ENCODE measurements at places on chromosomes 11 and 22.
A peak's percentile ranks its signal among the peaks of the same experiment; 100 is the strongest.

- DNase-seq = no peak
Observed at GRCh38 chr11:117612177-117612576, 184.8 kb downstream of the DSCAML1 start.

DNA sequence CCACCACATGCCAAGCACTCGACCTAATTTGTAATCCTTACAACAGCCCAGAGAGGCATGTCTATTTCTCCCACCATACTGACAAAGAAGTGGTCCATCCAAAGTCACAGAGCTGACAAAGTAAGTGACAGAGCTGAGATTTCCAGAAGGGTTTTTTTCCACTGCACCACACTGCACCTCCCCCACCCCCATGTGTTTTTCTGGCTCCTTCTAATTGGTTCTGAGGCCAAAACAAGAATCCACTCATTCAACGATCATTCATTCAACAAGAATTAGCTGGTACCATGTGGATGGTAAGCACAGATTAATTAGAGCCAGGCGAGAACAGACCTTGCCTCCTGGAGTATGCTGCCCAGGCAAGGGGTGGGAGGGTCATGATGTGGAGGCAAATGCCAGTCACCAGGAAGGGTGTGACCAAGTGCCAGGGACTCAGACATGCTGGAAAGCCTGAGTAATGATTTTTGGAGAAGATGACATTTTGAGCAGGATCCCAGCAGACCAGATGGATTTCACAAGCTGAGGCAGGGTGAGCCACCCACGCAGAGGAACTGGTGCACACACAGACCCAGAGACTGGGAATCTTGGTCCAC, 14.9 kb upstream of the PRG2 start:
- peak; percentile 94 for DNase-seq

GRCh38 chr22:50469377-50470305, 5.2 kb downstream of the SBF1 start:
- DNase-seq = peak; percentile 38

- DNase-seq = no peak
Observed at GRCh38 chr11:126393143-126393542, 37.7 kb downstream of the ST3GAL4 start.

DNA sequence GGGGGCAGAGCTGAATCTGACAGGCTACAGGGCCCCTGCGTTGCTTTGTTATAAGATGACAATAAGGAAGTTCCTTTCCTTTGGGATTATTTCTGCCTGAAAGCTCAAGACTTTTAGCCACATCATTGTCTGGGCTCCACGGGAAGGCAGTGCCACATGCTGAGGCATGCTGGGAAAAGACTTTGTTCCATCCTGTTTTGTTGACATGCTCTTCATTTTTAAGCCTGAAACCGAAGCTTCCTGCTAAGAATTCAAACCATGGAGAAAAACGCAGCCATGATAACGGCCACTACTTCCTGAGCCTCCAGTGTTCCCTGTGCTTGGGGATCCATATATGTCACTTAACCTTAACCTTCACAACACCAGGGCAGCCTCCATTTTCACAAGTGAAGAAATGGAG, 5.5 kb upstream of the TCF20 start:
- DNase-seq = no peak

DNA sequence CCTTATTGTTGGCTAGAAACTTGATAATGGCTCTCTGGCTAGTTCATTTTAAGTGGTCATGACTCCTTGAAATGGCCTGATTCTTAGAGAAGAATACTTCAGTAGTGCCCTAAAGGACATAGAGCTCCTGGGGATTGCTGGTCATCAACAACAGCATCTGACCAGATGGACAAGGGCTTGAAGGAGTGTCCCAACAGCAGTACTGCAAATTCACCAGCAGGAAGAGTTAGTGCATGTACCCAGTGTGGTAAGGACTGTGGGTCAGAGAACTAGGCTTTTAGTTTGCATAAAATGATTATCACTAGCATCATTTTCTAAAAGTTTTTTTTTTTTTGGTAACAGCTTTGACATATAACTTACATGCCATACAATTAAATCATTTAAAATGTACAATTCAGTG, 39.5 kb upstream of the CUL5 start:
- DNase-seq = no peak

DNA sequence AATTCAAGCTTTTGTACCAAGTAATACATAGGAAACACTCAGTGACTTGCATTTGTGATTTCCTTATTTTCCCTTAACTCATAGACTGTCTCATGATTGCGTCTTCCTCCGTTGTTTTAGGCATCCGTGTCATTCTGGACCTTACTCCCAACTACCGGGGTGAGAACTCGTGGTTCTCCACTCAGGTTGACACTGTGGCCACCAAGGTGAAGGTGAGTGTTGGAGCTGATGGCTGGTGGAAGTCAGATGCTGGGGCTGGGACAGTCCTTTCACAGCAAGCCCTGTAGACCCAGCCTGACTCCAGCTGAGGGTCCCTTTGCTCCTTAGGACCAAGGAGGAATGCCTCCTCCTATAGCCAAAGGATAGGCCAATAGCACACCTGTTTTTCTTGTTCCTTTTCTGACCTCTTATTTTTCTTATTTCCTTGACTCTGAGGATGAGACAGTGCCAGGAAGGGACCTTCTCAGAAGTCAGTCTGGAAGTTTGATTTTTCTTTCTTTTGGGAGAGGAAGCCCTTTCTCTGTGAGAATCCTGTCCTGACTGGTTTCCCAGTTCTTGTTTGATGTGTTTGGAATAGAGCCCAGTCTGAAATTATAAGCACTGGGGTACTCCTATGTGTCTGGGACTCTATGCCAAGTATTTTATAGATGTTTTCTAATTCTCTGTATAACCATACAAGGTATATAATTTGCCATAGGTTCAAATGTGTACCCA, 2.2 kb downstream of the SLC3A2 start:
- DNase-seq = peak; percentile 50

- no peak for DNase-seq
Observed at GRCh38 chr22:17953147-17953546, 71.2 kb downstream of the MICAL3 start.

DNA sequence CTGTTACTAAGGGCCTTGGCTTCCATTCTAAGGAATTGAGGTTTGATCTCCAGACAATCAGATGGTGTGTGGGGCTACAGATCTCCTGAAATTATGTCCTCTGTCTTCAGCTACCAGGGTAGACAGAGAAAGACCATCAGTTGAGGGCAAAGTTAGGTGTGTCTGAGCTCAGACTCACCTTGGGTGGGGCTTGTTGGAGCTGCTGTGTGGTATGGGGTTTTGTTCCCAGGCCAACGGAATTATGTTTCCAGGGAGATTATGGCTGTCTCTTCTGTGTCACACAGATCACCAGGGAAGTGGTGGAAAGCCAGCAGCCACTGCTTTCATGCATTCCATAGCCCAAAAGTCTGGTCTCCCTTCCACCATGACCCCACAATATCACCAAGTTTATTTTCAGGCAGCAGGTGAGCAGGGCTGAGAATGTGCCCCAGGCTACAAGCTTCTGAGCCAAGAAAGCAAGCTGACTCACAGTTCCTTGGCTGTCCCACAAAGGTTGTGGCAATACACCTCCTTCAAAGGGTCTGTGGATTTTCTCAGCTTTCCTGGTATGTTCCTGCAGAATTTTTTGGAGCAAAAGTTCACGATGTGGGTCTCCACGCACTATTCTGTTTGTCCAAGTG, 714.9 kb downstream of the LUZP2 start:
- no peak for DNase-seq

DNA sequence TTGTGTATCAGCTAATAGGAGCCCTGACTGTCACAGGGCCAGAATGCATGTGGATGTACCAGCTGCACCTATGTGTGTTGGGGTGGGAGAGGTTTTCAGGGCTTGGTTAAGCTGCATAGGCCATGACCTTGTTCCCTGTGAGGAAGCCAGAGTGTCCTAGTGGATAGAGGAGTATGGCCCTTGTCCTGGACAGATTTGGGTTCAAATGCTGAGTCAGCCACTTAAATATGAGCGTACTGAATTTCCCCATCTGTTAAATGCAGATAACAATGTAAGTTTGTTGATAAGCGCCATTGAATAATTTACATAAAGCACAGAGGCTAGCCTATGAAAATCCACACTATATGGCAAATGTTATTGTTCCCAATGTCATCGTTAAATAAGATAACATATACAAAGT, 74.4 kb downstream of the PANX1 start:
- DNase-seq = no peak

- DNase-seq = no peak
Observed at GRCh38 chr11:47512701-47513100, 40.2 kb downstream of the CELF1 start.

GRCh38 chr22:46538814-46539160, 1.4 kb upstream of the CELSR1 start:
- peak; percentile 95 for DNase-seq

GRCh38 chr11:62917906-62918502, 3.2 kb downstream of the CHRM1 start:
- no peak for DNase-seq

DNA sequence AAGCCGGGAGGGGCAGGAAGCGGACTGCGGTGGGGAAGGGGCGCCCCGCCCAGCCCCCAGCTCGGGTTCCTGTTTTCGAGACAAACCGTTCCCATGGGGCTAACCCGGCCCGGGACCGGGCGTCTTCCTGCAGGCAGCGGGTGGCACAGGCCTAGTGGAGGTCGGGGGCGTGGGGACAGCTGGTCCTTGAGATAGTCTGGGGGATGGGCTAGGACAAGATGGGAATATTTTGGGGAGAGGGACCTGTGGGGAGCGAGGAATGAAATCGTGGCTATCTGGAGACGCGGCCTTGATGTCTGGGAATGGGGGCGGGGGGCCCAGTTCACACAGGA, 1.2 kb upstream of the RASGRP2 start:
- DNase-seq = peak; percentile 71

GRCh38 chr11:128305588-128305987, 281.8 kb downstream of the ETS1 start:
- no peak for DNase-seq

GRCh38 chr22:20131597-20131858, at the start of gene ZDHHC8:
Gene ZDHHC8, plus strand, starts transcription at chr22:20131804. Its CDS starts 144 bp downstream, at chr22:20131948.
- DNase-seq = peak; percentile 51

DNA sequence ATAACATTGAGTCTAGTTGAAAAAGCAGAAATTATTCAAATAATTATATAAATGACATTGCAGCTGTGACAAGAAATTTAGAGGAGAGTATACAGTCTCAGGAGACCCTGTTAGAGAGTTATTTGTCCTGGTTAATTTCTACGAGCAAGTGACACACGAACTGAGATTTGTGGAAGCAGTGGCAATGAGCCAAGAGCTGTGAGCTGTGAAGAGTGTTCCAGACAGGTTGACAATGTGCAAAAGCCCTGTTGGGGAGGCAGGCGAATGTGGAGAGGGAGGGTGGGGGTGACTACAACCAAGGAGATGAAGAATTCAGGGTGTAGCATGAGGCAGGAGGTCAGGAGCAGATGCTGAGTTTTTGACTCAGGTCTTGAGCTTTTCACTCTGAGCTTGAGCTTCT, 620.2 kb upstream of the TENM4 start:
- DNase-seq = no peak

DNA sequence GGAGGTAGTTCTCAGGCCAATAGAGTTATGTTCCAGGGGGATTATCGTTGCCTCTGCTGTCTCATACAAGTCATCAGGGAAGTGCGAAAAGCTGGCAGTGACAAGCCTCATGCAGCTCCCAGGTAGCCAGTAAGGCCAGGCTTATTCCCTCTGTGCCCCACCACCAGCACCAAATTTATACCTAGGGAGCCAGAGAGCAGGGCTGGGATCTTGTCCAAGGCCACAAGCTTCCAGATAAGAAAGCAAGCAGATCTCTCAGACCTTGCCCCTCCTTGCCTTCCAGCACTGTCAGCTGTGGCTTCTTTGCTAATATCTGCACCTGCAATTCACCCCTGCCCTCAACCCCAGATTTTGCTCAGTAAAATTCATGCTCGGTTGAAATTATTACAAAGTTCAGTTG, 206.3 kb upstream of the FAT3 start:
- no peak for DNase-seq

DNA sequence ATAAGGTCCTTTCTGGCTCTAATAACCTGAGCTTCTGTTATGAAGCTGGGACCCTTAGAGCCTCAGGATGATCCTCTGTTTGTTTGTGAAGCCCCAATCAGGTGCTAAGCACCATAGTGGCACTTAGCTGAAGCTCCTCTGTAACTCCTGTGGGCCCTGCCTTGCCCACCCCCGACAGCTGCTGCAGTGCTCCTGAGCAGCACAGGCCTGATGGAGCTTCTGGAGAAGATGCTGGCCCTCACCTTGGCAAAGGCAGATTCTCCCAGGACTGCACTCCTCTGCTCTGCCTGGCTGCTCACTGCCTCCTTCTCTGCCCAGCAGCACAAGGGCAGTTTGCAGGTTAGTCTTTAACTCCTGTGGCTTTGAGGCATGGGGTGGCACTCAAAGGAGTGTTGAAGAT, 19.0 kb upstream of the CCDC134 start:
- no peak for DNase-seq

DNA sequence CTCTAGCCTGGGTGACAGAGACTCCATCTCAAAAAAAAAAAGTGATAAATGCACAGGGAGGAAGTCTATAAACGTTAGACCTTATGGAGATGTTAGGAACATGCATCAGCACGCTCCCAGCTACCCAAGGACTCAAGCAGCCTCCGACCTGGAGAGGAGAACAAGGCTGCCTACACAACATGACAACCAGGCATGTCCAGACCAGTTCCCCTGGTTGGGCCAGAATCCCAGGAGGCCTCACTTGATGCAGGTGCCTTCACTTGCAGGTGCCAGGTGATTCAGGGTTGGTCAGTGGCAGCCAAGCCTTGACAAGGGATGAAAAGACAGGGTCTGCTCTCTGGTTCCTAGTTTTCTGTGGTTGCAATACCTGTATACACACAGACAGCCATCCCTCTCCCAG, 5.9 kb downstream of the RANGAP1 start:
- DNase-seq = no peak

GRCh38 chr22:49514641-49515040, 313.0 kb downstream of the BRD1 start:
- no peak for DNase-seq

GRCh38 chr11:66069715-66070603, at the start of gene PACS1:
Gene PACS1, plus strand, starts transcription at chr11:66070272. Its CDS starts 215 bp downstream, at chr11:66070487.
- DNase-seq = peak; percentile 93

DNA sequence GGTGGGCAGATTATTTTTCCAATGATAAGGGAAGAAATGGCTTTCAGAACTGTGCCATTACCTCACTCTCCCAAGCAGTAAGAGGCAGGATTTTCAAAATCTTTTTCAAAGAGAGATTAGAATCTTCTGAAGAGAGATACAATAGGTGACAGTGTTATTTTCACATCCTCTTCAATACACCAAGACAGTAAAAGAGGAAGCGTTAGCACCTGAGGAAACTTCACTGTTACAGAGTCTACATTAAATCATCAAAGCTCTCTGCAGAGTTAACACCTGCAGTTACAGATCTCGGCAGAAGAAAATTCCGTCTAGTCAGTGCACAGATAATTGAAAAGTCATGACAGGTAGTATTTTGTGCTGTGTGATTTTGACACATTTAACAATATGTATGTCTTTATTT, 144.9 kb downstream of the PGR start:
- DNase-seq = no peak

GRCh38 chr11:68468217-68468828, 7.8 kb downstream of the PPP6R3 start:
- no peak for DNase-seq

Data from suppressor macrophage treated with lipopolysaccharide for 1 hour (primary cell).